ENCODE measurements at places on chromosomes 7 and 10.
A peak's percentile ranks its signal among the peaks of the same experiment; 100 is the strongest.

GRCh38 chr7:27277628-27278027 lies 35.0 kb downstream of the EVX1 start:
- no peak for DNase-seq

GRCh38 chr10:17847585-17848296 lies 38.6 kb downstream of the MRC1 start:
- no peak for DNase-seq

DNA sequence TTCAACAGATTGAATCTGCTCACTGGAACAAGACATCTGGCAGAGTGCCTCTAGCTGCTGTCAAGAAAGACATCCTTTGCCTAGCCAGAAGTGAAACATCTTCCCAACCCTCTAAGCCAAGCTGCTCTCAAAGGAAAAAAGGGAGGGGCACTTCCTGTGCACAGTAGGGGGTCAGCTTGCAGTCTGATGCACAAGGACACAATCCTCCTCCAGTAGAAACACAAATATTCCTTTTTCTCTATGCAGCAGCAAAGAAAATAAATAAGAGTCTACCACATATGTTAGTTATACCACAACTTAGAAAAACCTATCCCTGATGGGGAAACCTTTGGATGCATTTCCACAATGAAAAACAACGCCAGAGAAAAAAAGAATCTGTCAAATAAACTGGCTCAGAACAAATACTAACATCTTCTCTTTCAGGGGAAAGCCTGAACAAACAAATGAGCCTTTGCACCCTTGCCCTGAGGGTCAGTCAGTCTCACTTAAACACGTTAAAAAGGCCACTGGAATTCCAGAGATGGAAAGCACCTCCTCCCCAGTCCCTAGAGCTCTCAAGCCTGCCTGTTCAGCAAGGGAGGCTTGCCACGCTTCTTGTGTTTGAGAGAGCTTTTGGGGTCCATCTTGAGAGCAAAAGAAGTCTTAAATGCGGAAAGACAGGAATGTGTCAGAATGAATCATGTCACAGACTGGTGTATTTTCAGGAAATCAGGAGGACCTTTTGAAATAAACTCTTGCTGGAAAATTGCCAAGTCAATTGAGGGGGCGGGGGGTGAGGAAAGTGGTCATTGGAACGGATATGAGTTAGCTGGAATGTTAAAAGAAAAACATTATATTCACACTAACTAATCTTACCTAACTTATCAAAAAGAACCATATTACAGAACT lies 7.5 kb downstream of the LAMB1 start:
- DNase-seq, result no peak

DNA sequence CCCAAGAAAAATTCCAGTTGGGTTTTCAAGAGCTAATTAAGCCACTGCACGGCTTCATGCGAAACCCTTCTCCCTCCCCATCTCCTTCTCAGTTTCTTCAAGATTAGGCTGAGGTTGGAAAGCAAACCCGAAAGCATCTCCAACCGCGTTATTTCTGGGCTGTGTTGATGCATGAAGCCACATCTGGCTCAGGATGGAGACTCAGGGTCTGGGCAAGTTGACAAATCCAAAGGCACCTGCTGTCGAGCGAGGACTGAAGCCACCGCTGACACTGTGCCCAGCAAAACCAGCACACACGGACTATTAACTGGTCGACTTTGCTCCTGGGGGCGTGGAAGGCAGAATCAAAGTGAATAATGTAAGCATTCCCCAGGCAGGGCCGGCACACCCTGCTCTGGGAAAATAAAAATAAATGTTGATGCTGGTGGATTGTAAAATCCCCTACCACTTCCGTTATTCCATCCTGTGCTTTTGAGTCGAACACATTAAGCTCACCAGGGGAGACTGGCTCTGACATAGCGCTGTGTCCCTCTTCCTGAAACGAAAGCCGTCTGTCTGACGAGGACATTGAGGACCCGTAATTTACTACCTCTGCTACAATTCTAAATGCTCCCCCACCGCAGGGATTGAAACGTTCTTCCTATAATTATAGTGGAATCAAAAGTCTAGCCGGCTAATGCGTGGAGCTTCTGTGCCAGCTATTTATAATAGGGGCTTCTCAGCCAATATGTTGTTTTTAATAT lies 269.8 kb downstream of the ADARB2 start:
- DNase-seq, result no peak

DNA sequence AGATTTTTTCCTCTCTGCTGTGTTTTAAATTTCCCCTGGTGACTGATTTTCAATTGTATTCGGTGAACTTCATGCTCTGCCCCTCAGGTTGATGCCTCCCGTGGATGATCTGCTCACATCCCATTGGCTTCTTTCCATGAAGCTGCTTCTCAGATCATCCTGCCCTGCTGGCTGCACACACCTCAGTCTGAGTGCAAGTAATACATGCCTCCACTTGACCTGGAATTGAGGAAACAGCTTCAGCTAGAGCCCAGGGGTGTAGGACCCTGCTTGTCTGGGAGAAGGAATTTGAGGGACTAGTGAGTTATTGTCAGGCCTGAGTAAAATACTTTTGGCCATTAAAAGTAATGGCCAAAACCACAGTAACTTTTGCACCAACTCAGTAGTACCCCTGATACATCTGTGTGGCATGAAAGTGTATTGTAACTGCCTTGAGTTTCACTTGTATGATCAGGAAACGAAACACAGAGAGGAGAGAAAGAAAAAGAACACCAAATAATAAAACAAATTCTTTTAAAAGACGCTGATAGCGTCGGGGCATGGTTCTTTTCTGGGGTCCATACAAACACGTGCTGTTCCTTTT lies 49.4 kb downstream of the SPAM1 start:
- DNase-seq, result no peak

DNA sequence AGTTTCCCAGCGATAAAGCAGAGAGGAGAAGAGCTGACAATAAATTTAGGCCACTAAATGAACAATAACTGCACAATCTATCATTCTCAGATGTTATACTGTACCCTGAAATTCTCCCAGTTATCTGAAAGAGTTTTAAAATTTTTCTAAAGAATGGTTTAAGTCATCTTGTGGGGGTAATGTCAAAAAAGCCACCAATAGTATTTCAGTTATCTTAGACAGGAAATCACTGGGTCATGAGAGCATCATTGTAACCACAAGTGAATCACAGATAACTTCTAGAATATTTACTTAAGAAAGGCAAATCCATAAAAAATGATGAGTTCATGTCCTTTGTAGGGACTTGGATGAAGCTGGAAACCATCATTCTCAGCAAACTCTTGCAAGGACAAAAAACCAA lies 147.1 kb downstream of the DNAJB9 start:
- no peak for DNase-seq

GRCh38 chr10:92045641-92046106 lies 122.1 kb downstream of the BTAF1 start:
- DNase-seq, result no peak

DNA sequence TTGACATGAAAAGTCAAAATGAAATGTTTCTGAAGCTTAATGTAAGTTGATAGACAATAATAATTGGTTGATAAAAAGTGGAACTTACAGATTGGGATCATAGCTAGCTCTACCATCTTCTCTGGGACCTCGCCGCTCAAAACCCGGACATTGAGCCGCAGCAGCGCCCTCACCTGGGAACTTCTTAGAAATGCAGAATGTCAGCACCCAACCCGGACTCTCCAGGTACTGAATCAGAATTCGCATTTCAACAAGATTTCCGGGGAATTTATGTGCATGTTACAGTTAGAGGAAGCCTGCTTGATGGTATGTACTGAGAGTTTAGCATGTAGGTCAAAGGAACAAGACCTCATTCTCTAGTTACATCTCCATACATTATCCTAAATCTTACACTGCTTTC lies 36.7 kb upstream of the ABLIM1 start:
- DNase-seq, result peak; percentile 64

DNA sequence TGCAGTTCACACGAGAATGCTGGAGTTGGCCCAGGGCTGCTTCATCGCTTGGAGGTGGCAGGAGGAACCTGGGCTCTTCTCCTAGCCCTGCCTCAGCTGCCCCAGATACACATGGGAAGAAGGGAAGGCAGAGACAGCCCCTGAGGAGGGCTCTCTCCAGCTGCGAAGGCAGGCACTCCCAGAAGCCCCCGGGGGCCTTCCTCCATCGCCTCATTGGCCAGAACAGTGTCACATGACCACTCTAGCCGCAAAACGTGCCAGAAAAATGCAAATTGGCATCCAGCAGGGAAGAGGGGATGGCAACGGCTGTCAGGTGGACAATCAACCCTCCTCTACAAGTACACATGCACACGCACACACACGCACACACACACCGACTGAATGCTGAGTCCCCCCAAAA lies 217.8 kb upstream of the FRMD4A start:
- no peak for DNase-seq

GRCh38 chr7:30751696-30752273 lies at the start of gene INMT:
INMT (plus strand) TSS chr7:30752135; CDS start chr7:30752151, 16 bp downstream.
- DNase-seq, result no peak

DNA sequence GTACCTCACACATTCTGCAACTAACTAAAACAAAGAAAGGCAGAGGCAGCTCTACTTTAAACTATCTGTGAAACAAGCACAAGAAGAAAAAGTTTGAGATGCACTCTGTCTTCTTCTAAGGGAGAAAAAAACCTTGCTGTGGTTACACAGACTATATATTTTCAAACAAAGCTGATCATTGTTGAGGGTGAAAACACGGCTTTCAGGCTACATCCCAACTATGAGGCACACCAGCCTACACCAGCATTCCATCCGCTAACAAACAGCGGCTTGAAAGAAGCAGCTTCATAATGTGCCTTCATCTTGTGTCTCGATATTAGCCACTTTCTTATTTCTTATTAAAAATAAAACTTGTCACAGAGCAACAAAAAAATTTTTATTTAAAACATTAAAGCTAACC lies 79.1 kb downstream of the USP6NL start:
- no peak for DNase-seq

GRCh38 chr7:157486007-157486755 lies 149.4 kb downstream of the DNAJB6 start:
- no peak for DNase-seq

GRCh38 chr7:1635401-1635800 lies 34.7 kb upstream of the ELFN1 start:
- no peak for DNase-seq

- DNase-seq, result no peak
These were observed 680 bp downstream of the C7orf57 start for GRCh38 chr7:48035967-48036478.

GRCh38 chr10:79340646-79341244 lies 6.5 kb upstream of the PPIF start:
- DNase-seq, result no peak

DNA sequence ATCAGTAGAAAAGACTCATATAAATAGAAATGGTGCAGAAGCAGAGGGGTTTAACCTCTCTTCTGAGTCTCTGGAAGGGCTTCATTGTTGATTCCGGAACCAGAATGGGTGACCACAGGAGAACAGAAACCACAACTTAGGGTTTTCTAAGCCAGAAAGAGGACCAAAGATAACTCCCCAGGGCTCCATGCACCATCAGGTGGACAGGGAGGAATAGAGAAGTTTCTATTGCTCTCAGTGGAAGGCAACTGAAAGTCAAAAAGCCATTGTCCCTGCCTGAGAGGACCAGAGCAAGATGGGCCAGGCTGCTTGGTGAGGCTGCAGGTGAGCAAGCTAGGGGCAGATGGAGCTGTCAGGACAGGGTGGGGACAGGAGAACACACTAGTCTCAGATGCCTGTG lies 14.6 kb upstream of the NPS start:
- no peak for DNase-seq

DNA sequence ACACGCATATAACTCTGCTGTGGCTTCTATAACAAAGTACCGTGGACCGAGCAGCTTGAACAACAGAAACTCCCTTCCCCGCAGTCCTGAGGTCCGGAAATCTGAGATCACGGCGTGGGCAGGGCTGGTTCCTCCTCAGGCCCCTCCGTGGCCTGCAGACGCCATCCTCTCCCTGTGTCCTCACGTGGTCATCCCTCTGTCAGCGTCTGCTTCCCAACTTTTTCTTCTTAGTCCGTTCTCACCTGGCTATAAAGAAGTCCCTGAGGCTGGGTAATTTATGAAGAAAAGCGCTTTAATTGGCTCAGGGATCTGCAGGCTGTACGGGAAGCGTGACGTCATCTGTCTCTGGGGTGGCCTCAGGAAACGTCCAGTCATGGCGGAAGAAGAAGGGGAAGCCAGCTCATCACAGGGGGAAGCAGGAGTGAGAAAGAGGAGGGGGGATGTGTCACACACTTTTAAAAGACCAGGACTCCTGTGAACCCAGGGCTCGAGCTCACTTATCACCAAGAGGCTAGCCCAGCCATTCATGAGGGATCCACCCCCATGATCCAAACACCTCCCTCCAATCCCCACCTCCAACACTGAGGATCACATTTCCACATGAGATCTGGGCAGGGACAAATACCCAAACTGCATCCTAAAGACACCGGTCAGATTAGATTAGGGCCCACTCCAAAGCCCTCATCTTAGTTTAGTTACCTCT lies 91.2 kb upstream of the INSIG1 start:
- peak; percentile 79 for DNase-seq

DNA sequence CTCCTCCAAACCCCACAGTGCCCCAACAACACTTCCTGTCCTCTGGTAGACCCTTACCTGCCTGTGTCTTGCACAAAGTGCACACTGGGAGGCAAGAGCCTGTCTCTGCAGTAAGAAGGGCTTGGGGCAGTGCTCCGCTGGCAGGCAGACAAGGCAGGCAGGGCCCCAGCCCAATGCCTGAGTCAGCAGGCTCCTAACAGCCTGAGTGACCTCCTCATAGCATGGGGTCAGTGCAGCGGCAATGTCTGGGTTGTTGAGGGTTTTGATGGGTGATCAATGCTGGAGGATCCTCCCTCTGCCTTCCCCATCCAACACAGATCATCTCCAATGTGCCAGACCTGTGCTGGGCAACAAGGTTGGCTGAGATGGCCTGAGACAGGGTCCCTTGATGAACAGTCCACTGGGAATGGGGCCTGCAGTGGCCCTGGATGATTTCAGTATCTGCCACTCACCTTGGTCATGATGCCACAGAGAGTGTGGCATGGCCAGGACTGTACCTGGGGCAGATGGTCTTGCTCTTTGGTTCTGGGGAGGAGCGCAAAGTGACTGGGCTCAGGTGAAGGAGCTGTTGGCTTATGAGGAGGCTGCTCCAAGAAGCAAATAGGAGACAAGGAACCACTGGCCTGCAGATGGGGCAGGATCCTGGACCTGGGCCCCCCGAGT lies 55.6 kb upstream of the CAMK2B start:
- no peak for DNase-seq

DNA sequence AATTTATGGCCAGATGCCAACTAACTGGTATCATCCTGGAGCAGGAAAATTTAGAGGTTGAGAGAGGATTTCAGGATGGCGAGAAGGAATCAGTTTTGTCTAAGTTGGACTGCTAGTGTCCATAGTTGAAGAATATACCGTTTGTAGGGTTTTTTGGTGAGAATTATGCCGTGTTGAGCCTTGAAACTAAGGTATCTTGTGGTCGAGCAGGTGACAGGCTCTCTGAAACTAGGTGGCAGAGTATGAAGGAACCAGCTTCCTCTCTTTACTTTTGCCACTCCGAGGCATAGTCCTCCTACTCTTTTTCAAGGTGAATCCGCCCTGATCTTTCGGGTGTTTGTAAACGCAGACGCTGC lies 9.7 kb downstream of the MDFIC start:
- DNase-seq, result peak; percentile 43

- peak; percentile 51 for DNase-seq
These were observed 76.8 kb downstream of the GATA3 start for GRCh38 chr10:8130973-8131911.

- DNase-seq, result no peak
These were observed 8.8 kb downstream of the FZD8 start for GRCh38 chr10:35633006-35633980.

- DNase-seq, result no peak
These were observed 84.9 kb upstream of the RHOBTB1 start for GRCh38 chr10:61028861-61029361.

- no peak for DNase-seq
These were observed 74.4 kb downstream of the ELFN1 start for GRCh38 chr7:1744296-1745017.
